GM12878 (cell line): ENCODE measurements at places on chromosomes 3 and 15.

DNA sequence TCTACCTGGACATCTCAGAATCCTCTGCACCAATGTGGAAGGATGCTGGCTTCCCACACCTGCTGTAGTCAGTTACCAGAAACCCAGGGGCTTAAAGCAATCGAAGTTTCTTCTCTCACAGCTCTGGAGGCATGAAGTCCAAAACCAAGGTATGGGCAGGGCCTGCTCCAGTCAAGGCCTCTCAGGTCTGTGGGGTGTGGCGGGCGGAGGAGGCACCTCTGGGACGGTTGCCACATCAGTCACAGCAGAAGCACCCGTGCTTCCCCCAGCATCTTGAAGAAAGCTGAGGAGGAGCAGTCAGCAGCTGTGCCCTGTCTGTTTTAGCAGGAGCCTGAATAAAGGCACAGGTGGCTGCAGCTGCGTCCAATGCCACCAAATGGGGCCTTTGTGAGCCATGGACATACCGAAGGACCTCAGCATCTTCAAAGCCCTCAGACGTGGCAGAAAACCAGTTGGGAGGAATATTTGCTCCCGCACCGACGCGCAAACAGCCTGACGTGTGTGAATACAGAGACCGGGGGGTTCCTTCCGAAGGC, 68.9 kb downstream of the TFRC start:
- no peak for DNase-seq

DNA sequence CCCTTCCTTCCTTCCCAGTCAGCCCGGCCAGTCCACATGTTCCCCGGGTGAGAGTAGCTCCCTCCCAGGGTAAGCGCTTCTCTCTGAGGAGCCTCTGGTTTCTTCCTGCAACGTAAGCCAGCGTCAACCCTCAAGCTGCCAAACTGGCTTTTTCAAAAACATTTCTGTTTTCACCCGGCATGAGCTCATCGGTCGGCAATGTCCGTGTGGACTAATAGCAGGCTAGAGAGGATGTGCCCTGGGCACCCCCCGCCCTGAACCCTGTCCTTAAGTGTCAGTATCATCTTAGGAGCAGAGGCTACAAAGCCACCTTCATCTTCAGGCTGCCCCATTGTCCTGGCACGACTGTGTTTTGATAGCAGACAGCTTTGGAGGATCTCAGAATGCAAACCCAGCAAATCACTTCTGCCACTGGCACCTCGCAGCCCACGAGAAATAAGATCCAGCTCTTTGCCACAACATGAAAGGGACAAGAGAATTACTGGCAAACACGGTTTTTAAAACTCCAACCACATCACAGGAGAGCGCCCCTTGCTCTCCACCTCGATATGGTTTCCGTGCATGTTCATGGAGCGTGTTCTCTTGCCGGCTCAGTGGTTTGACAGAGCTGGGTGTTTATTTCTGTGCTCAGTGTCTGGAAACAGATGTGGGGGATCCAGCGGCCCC, 9.9 kb downstream of the ALDH1A3 start:
- DNase-seq, result no peak

GRCh38 chr15:85063522-85064079, 81.9 kb downstream of the PDE8A start:
- DNase-seq, result no peak

DNA sequence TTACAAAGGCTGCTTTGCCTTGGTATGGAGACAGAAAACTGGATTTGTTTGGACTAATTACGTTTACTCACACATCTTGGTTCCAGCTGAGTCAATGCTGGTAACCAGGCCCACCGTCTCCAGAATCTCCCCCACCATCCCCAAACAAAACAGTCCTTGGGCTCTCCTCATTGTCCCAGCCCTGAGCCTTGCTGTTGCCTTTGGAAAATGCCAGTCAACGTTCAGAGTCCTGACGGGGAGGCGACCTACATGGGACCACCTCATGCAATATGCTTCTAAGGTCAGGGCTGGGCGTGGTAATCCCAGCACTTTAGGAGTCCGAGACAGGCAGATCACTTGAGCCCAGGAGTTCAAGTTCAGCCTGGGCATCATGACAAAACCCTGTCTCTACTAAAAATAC, 85.2 kb upstream of the IQSEC1 start:
- no peak for DNase-seq

- no peak for DNase-seq
Measured at GRCh38 chr3:5972586-5972985, 785.1 kb downstream of the EDEM1 start.

GRCh38 chr15:94366781-94367180, 135.4 kb downstream of the MCTP2 start:
- DNase-seq, result no peak

- DNase-seq, result no peak
Measured at GRCh38 chr3:95036526-95037021, 973.7 kb downstream of the NSUN3 start.

GRCh38 chr3:31288641-31289100, 244.1 kb upstream of the STT3B start:
- DNase-seq, result no peak

- no peak for DNase-seq
Measured at GRCh38 chr15:48176957-48177356, 1.1 kb downstream of the MYEF2 start.
